CD4-positive, alpha-beta memory T cell (primary cell): ENCODE measurements at places on chromosomes 5 and 9. TPM values are rescaled to one million over a fixed set of nuclear protein-coding genes. Genes with fewer than 3 reads are reported as not detected.

Gene NXNL2
- not detected for total RNA-seq

GRCh38 chr5:34587355-34588241 lies 68.5 kb upstream of the RAI14 start:
- no peak for DNase-seq

Gene LRRC19
- not detected for total RNA-seq

Gene PGM5
- not detected for total RNA-seq

GRCh38 chr5:145562931-145563330 lies 272.2 kb downstream of the PRELID2 start:
- DNase-seq, result no peak

DNA sequence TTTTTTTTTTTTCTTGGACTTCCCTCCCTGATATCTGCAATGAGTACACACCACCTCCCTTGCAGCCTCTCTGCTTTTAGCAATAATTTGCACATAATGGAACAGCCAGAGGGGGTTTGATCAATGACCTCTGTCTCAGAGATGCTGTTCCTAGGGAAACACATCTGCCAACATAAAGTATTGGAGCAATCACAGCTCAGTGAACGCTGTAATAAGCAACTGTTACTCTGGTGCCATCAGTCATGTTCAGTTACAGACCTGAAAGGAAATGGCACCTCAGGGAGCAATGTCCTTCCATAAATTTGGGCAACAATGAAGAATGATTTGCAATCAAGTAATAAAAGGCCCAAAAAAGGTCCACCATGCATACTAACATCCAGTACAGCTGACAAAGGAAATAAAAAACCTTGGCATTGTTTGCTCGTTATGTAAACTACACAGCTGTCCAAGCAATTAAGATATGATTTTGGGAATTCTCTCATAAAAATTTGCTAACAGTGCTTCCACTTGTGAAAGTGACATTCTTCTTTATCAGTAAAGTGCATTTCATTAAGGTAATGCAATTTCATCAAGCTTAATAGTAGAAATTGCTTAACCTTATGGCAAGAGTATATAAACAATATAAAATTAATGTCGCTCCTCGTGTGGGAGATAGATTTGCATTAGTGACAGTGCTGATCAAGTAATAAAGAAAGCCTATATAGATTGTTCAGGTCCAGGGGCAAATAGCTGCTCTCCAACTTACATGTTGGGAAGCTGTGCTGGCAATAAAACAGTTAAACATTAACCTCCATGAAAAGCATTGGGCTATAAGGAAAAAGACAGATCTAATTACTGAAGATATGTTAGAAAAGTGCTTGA lies 167.8 kb downstream of the RASEF start:
- no peak for DNase-seq

Gene ADGRD2
- total RNA-seq, result not detected

DNA sequence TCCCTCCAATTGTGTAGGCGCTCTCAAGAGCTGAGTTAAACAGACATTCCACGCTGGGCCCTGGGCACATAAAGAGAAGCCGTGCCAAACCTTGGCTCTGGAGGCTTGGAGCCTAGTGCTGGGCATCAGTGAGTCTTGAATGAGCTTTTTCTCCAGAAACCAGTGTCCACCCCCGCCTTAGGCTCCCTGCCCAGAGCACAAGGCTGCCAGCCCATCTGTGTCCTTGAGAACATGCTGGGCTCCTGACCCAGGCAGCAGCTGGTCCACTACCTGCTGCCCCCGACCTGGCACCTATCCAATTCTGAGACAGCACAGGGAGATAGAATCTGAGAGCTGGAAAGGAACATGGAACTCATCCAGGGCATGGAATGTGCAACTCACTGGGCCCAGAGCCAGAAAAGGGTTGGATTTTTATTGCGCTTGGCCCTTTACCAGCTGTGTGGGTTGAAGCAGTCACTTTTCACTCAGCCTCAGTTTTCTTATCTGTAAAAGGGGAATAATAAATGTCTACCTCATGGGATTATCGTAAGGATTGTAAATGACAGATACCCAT lies 92.4 kb upstream of the CPLX2 start:
- no peak for DNase-seq

Gene SOX30
- total RNA-seq, result 0.14 TPM

GRCh38 chr9:21565155-21565554 lies 83.0 kb upstream of the IFNE start:
- DNase-seq, result no peak

- DNase-seq, result no peak
These were observed 382.2 kb upstream of the TLE4 start for GRCh38 chr9:79189511-79189924.

- DNase-seq, result no peak
These were observed 49.2 kb downstream of the EBF1 start for GRCh38 chr5:159050316-159051143.

DNA sequence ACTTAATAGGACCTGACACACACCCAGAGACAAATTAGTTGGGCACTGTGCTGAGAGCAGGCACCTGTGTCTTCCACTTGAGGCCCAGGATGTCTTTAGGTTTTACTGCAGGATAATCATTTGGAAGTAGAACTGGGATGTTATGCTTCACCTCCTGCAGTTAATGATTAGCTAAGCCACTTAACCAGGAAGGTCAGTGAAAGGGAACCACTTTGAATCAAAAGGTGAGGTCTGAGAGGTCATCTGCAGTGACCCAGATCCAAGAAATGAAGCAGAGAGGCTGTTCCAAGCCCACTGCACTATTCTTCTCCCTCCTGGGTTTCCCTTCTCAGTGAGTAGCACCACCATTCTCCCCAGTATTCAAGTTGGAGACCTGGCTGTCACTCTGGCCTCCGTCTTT lies 110.5 kb downstream of the SNX18 start:
- no peak for DNase-seq

- no peak for DNase-seq
These were observed 100.2 kb downstream of the BRINP1 start for GRCh38 chr9:119268985-119269384.

GRCh38 chr5:161676103-161676502 lies 9.4 kb upstream of the GABRA6 start:
- no peak for DNase-seq

Gene RAD1
- total RNA-seq, result 22.7 TPM
